ENCODE measurements at places on chromosomes 12 and 14.

DNA sequence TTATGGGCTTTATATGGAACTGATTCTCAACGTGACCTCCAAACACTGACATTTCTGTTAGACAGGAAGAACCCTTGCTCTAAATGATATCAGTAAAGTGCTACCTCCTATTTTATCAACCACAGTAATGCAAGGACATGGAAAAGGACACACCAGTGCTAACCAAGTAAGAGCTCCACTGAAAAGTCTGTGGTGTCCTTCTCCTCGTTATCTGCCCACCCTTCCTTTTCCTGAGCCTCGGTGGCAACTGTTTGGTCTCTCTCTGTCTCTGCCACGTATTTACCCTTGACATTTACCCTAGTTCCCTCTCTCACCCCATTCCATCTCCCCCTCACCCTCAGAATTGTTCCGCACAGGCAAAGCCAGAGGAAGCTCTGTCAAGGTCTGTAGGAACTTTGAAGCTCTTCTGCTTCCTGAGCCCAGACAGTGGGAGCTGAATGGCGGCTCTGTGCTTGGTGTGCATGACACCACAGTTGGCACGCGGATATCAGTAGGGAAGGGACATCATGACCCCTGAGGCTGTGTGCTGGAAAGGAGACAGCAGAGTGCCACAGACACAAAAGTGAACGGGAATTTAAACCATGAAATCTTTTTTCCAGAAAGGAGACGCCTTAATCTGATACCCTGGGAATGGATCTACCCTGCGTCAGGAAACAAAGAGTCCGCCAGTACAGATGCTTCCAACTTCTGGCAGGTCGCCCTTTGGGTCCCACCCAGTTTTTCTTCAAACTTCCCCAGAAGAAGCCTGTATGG is 50.8 kb downstream of the NTN4 start:
- no peak for DNase-seq

- DNase-seq = no peak
These were observed 20.5 kb downstream of the VEZT start for GRCh38 chr12:95238150-95238549.

DNA sequence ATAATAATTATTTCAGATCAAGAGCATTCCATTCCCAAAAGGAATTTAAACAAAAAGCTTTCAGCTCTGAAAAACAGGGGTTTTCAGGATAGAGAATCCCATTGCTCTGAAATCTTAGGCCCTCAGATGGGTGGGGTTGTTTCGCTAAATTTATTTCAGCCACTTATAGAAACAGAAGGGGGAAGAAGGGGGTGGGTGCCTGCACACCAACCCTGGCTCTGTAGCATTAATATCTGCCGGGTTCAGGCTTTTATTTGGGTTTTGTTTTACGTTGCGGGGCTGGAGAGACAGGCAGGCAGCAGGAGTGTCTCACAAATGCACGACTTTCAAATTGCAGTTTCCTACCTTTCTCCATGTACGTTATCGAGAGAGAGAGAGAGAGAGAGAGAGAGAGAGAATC is 12.5 kb upstream of the ZFP36L1 start:
- no peak for DNase-seq

- DNase-seq = no peak
These were observed 205.0 kb upstream of the KRR1 start for GRCh38 chr12:75716291-75717025.

- no peak for DNase-seq
These were observed 286.7 kb upstream of the CRY1 start for GRCh38 chr12:107379852-107380567.

DNA sequence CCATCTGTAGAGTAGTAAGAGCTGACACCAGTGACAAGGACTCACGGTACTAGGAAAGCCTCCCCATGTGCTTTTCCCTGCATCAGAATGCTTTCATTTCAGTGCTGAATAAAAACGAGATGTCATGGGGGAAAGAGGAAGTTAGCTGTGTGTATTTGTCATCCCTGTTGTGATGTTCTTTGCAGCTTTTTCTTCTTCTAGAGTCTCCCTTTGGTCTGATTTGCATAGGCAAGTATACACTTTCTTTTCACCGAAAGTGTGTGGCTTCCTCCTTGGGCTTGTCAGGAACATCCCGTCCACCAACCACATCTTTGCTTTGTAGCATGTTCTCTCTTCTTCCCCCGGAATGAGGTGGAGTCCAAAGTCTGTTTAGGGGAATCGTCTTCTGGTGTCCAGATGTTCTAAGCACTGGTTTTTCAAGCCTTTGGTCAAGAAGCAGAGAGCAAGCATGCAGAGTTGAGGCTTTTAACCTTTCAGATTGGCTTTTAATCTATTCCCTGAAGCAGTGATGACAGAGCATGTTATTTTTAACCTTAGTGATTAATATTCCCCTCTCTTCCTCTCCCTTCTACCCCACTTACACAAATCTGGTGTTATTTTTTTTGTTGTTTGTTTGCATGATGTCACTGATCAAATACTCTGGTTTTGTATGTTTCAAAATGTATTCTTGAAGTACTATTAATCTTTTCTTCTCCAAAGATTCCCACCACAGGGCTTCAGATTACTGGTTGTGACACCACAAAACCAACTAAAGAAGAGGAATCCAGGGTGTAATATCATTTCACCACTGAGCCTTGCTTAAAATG is 163.4 kb downstream of the SAMD4A start:
- no peak for DNase-seq

DNA sequence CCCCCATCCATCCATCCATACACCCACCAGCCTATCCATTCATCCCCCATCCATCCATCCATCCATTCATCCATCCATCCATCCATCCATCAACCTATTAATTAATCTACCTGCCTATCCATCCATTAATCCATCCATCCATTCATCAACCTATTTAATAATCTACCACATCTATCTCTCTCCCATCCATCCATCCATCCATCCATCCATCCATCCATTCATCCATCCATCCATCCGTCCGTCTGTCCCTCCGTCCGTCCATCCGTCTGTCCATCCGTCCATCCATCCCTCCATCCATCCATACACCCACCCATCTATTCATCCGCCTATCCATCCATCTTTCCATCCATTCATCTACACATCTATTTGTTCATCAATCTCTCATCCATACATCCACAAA is 205.3 kb downstream of the VRK1 start:
- DNase-seq = no peak

Measured in effector CD4-positive, alpha-beta T cell (primary cell).